ENCODE measurements at places on chromosomes 5 and 9. TPM values are rescaled to one million over a fixed set of nuclear protein-coding genes. Genes with fewer than 3 reads are reported as not detected.

HAVCR2 gene
- 45.0 TPM for polyA plus RNA-seq

PCSK5 gene
- polyA plus RNA-seq: 12.0 TPM

DNA sequence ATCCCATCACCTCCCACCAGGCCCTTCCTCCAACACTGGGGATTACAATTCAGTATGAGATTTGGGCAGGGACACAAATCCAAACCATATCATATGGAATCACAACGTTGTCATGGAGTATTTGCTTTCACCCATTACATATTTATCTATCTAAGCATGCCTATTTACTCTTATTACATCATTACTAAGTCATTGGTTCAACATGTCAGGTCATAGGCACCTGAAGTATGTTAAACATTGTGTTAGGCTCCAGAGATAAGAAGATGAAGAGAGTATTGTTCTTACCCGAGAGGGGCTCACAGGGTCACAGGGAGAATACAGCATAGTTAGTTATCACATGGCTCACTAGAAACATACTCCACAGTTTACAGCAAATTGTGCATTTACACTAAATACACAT lies 150.5 kb downstream of the TMEM161B start:
- no peak for DNase-seq
- no peaks in the 10 kb centered on the region for H3K27me3 ChIP-seq
- H3K4me1 ChIP-seq: no peaks in the 10 kb centered on the region

GHR gene
- not detected for polyA plus RNA-seq

DNA sequence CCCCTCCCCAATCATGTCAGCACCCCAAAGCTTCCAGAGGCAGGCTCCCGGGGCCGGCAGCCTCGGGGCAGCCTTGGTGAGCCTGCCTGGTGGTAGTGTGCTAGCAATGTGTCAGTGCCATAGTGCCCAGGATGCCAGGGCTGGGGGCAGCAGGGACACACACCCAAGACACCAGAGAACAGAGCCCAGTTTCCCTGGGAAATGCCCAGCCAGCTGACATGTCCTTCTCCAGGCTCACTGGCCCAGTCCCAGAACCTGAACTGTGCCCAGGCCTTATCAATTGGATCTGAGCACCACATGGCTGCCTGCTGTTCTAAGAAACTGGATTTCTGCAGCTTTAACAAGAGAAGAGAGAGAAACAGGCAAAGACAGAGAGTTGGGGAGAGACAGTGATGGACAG lies 74.9 kb upstream of the LRRTM2 start:
- H3K36me3 ChIP-seq: peaks cover 42% of the 10 kb centered on the region
- no peak for DNase-seq
- H3K27me3 ChIP-seq: no peaks in the 10 kb centered on the region
- no peak overlapping the region for H3K4me3 ChIP-seq

C9orf43 gene
- polyA plus RNA-seq: not detected
